Hematopoietic multipotent progenitor cell treated with erythropoietin and hydrocortisone succinate and interleukin-3 and kit ligand, for 4 days (in vitro differentiated cells): ENCODE measurements at places on chromosomes 2 and 18.

DNA sequence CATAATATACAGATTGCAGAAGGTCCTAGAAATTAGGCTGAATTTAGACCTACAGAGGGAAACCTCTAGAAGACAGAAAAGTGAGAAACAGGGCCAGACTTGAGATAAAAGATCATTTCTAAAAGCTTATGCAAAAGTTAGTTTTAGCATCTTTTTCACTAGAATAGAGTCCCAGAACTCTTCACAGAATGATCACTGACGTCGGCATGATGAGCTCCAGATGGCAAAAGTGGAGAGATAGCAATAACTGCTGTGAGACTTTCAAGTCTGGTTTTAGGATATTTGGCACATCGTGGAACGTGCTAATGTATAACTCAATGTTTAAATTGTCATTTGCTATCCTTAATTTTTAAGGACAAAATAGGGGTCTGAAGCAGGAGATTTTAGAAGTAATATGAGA, 1050.7 kb upstream of the CELF4 start:
- DNase-seq = no peak

- DNase-seq = no peak
Measured at GRCh38 chr2:42223855-42224268, 54.7 kb downstream of the EML4 start.

DNA sequence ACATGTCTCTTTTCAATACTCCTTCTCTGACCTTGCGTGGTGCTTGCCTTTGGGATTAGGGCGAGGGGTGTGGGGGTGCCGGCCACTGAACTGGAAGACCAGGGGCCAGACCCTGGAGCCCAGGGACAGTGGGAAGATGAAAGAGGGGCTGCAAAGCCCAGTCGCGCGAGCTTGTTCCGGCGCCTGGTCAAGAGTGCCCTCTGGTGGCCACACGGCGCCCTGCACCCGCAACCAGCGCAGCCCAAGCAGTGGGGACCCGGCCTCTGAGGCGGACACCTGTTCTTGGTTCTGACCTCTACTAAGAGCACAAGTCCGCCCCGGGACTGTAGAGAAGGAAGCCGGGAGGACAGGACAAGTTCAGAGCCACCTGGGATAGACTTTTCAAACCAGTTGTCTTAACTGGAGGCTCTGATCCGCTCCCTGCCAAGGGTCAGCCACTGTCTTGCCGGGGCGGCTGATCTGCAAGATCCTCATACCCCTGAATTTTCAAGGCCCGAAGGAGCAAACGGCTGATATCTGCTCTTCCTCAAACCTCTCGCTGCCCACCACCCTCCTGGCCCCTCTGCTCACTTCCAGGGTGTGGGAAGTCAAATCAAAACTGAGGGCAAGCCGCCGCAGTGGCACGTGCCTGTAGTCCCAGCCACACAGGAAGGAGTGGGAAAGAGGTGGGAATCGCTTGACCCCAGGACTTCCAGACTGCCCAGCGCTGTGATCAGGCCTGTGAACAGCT, 14.9 kb upstream of the MSH6 start:
- peak; percentile 71 for DNase-seq

DNA sequence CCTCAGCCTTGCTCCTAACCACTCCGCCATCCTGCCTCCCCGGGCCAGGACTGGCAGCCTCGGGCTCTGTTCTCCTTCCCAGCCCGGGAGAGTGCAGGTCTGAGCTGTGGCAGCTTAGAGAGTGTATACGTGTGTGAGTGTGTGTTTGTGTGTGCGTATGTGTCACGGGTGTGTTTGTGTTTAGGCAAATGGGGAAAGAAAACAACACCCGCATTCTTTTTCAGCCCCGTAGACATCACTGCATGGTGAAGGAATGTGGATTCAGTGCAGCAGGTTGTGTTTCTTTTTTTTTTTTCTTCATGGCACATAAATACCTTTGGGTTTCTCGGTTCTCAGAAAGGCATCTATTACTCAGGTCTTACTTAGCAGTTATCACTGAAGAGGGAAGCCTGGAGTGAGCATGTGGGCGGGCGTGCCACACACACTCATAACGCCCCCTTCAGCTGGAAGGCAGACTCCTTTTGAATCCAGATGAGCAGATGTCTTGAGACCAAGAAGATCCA, 44.2 kb downstream of the GLI2 start:
- DNase-seq = peak; percentile 25

GRCh38 chr18:48321121-48321520, 88.1 kb downstream of the ZBTB7C start:
- DNase-seq = no peak

- DNase-seq = no peak
Measured at GRCh38 chr2:218743068-218743467, 32.4 kb downstream of the TTLL4 start.

- no peak for DNase-seq
Measured at GRCh38 chr2:81396417-81397019, 1092.0 kb upstream of the LRRTM1 start.

GRCh38 chr18:76685860-76686259, 136.5 kb upstream of the ZNF236 start:
- DNase-seq = no peak

- DNase-seq = no peak
Measured at GRCh38 chr18:6837904-6838303, 108.4 kb downstream of the ARHGAP28 start.

GRCh38 chr2:109089602-109090300, 39.3 kb upstream of the SH3RF3 start:
- DNase-seq = no peak

- DNase-seq = no peak
Measured at GRCh38 chr2:228224410-228224809, 42.9 kb upstream of the SPHKAP start.

GRCh38 chr2:85525567-85525966, 13.4 kb upstream of the MAT2A start:
- DNase-seq = no peak

GRCh38 chr18:24322584-24323136, 75.0 kb downstream of the OSBPL1A start:
- no peak for DNase-seq

GRCh38 chr18:452816-453215, 47.7 kb downstream of the COLEC12 start:
- DNase-seq = peak; percentile 26

DNA sequence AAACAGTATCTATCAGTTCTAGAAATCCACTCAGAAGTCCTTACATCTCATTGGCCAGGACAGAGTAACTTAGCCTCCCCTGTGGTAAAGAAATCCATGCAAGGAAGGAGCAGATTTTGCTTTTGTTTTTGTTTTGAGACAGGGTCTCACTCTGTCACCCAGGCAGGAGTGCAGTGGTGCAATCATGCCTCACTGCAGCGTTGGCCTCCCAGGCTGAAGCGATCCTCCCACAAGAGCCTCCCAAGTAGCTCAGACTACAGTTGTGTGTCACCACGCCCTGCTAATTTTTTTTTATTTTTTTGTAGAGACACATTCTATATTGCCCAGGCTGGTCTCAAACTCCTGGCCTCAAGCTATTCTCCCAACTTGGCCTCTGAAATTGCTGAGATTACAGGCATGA, 185.1 kb downstream of the NRP2 start:
- DNase-seq = no peak

- no peak for DNase-seq
Measured at GRCh38 chr2:217031445-217031844, 171.6 kb upstream of the TNP1 start.

GRCh38 chr2:10775021-10775780, 37.4 kb downstream of the PDIA6 start:
- DNase-seq = peak; percentile 17

DNA sequence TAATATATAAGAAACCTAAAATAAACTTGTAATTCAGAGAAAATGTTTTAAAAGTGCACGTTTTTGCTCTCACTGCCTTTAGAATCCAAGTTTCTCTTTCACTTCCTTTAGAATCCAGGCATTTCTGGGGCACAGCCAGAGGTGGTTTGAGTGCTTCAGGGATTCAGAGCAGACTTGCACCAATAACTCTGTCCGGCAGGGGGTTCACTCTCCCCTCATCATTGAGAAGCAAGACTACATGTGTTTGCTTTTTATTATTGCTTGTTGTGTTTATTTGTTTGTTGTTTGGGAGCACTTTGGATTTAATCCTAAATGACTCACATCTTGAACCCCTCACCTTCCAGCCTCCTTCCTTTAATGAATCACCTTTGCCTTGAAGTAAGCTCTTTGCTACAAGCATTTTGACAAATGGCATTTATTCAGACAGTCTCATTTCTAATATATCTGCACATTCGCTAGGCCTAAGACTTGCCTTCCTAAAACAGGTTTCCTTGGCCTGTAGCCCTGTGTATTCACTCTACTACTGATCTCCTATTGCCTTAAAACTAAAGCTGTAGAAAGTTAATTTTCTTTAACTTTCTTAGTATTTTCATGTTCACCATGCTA, 233.5 kb upstream of the ATP5MC3 start:
- DNase-seq = peak; percentile 49

GRCh38 chr18:21489119-21489750, 111.3 kb downstream of the ESCO1 start:
- peak; percentile 75 for DNase-seq

DNA sequence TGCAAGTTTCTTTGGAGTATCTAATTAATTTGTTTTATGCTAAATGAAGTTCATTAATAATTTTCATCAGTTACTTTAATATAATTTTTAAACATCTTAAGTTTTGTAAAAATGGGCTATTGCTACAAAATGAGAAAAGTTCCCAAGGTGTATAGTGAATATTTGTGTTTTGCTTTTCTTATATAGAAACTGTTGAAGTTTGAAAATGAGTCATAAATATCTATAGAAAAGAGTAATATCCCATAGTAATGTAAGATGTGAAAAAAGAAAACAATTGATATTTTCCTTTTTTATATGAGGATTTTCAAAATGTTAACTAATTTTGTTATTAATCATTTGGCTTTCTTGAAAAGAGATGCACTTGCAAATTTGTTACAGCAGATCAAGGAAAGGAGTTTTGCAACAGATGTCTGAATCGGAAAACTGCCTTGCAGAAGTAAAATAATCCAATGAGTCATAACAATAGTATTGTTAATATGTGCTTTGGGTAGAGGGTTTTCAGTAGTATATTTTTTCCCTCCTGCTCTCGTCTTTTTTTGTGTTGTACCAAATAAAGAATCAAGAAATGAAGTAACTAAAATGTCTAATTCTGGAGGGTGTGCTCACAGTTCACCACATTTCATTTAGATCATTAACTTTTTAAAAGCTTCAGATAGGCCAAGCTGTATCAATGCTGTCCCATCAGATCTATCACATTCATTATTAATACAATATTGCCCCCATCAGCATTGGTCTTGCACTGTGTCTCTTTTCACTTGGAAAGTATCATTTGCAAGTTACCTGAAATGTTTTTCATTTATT, 15.5 kb downstream of the DUSP19 start:
- no peak for DNase-seq

DNA sequence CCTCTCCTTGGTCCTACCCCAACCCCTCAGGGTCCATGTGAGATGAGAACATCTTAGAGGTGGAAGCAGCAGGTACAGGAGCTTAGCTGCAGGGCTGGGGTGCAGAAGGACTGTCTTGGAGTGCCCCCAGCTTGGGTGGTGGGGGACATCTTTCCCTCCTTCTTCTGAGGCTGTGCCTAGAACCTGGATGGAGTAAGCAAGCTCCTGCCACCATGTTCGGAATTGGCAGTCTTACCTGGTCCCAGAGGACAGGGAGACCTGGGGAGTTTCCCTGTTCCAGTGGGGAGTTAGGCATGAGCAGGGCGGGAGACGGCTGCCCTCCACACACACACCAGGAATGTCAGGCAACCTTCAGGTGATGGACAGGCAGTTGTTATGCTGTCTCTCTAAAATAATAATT, 131.0 kb upstream of the COPS8 start:
- DNase-seq = no peak

DNA sequence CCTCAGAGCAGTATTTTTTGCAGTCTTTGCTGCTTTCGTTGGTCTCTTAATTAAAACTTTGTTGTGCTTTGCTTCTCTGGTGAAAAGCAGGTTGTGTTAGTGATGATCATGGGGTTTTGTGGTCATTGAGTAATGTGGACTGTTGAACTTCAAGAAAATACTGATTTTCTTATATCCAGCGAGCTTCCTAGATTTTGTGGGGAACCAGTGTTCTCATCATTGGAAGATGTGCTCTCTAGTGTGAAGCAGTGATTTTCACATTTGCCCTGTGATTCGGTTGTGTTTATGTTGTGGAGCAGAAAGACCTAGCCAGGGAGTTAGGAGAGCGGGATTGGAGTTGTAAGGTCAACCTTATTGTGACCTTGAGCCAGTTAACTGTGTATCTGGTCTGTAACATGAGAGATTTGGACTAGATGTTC, 12.4 kb downstream of the ASAP2 start:
- DNase-seq = no peak

DNA sequence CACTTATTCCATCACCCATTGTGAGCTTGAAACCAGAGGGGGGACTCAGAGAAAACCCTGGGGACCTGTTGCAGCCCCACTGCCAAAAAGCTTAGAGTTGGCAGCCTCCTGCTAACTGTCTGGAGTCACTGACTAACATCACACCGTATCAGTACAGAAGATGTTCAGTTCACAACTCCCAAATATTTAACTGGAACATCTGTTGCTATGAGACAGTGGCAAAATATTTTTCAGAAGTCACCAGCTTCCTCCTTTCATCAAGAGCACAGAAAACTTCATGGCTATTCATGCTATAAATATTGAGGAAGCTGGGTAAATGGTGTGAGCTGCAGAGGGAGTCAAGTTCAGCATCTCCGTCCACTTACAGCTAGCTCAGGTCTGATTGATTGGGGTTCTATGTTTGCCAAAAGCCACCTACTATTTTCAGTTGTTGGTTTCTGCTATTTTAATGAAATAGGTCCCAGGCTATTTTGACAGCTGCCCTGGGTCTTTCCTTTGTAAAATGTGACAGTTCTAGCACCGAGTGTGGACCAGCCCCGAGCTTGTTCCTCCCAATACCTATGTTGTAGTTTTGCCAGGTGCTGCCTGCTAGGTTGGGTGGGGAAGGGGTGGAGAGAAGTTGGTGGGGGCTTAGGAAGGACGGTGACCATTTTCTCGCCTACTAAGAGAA, 9.8 kb downstream of the TUBB6 start:
- DNase-seq = peak; percentile 67

- DNase-seq = no peak
Measured at GRCh38 chr18:1872274-1872673, 699.0 kb downstream of the METTL4 start.

- no peak for DNase-seq
Measured at GRCh38 chr2:236657215-236657614, 87.6 kb downstream of the ACKR3 start.

- no peak for DNase-seq
Measured at GRCh38 chr2:232659359-232659758, 26.0 kb downstream of the EFHD1 start.

GRCh38 chr2:64423303-64423702, 30.7 kb upstream of the LGALSL start:
- DNase-seq = no peak

DNA sequence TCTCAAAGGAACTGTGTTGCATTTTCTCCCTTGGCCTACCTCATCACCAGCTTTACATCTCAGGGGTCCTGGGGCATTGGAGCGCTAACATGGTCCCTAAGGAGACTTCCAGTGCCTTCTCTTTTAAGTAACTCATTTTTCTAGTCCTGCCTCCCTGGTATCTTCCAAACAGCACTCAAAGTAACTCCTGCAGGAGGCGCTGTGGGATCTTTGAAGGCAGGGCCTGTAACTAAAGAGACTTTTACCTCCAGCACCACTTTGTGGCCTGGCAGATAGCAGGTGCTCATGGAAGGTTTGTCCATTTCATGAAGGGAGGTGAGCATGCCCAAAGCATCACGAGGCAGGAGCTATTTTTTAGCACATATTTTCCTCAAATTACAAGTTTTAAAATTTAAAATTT, 411.0 kb upstream of the GYPC start:
- peak; percentile 70 for DNase-seq
